ENCODE measurements at places on chromosomes 6 and 20.

DNA sequence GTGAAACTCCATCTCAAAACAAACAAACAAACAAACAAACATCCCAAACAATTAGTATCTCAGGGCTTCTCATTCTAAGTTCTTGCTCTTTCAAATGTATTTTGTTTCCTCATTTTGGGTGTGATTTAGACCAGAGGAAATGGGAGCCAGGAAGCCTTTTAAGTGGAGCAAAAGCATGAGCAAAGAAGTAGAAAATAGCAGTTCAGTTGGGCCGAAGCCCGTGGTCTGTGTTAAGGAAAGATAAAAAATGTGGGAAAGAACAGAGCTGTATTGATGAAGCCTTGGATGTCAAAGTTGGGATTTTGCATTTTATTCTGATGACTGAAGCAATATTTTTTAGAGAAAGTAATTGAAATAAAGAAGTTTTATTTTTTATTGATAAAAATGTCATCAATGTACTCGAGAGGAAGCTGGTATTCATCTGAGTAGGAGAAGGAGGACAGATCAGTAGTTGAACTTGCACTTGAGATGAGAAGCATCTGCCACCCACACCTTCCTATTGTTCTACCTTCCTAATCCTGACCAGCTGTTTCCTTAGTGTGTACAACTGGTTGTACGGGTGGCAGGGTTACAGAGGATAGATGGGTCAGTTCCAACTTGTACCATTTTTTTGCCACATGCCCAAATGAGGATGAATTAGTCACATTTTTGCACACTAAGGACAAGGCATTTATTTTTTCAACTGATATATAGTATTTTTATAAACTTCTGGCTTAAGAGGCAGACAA lies 56.1 kb downstream of the KIAA0408 start:
- no peak for DNase-seq

GRCh38 chr6:133100865-133101264 lies 140.3 kb upstream of the EYA4 start:
- DNase-seq: no peak

DNA sequence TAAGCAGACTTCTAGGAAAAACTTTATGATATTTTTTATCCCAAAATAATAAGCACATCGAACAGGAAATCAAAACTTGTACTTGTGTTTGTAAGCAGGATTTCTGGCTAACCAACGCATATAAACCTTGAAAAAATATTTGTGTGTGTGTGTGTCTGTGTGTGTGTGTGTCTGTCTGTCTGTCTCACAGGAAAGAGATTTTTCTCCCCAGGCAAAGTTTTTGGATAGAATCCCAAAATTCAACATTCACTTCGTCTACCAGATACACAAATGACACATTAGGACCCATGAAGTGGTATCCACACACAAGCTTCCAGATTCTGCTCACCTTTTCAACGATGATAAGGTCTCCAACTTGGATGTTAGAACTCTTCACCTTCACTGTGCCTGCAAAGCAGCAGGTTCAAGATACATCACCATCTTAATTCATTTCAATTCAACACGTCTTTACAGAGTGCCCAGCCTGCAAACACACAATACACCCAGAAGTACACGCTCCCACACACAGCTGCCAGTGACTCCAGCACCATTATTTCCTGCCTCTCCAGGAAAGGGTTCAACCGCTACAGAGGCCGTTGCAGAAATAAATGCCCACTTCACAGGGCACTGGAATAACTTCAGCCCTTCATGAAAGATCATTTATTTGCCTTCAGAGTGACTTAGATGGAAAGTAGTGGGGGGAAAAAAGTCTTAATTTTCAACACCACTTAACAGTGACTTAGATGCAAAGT lies 70.9 kb downstream of the ATP9A start:
- no peak for DNase-seq

GRCh38 chr6:91304521-91304920 lies 717.6 kb upstream of the MAP3K7 start:
- DNase-seq: no peak

GRCh38 chr6:106520711-106521401 lies 108.4 kb downstream of the RTN4IP1 start:
- DNase-seq: no peak

DNA sequence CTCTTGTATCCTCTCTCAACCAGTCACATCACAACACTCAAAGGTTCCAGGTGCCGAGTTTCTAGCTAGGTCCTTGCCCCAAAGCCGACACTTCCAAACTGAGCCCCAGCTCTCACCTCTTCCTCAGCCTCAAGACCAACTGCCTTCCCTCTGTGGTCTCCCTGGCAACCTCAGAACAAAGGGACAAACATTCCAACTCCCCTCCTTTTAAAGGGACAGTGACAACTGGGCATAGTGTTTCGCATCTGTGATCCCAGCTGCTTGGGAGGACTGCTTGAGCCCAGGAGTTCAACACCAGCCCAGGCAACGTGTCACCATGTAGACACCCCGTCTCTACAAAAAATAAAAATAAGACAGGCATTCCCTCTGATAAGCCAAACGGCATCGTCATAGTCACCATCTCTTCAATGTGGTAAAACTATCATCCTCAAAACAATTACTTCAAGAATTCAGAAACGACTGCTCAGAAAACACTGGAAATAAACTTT lies 11.3 kb downstream of the DIDO1 start:
- no peak for DNase-seq

DNA sequence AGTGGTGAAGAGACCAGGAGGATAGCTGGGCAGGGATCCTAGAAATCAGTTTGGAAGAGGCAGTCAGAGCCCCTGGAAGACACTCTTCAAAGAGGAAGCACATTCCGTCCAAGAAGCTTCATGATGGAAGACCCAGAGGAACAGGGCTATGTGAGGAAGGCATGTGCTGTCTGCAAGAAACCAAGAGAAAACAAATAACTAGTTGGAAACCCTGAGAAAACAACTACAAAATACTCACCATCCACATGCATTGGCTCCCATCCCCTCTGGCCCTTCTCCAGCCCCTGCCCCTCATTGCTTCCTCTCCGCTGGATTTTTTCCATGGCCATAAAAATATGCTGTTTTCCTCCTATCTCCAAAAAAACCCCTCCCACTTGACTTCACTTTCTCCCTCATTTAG lies 40.9 kb upstream of the SMOC2 start:
- DNase-seq: no peak

GRCh38 chr20:5686384-5687105 lies 63.7 kb upstream of the SHLD1 start:
- DNase-seq: no peak

DNA sequence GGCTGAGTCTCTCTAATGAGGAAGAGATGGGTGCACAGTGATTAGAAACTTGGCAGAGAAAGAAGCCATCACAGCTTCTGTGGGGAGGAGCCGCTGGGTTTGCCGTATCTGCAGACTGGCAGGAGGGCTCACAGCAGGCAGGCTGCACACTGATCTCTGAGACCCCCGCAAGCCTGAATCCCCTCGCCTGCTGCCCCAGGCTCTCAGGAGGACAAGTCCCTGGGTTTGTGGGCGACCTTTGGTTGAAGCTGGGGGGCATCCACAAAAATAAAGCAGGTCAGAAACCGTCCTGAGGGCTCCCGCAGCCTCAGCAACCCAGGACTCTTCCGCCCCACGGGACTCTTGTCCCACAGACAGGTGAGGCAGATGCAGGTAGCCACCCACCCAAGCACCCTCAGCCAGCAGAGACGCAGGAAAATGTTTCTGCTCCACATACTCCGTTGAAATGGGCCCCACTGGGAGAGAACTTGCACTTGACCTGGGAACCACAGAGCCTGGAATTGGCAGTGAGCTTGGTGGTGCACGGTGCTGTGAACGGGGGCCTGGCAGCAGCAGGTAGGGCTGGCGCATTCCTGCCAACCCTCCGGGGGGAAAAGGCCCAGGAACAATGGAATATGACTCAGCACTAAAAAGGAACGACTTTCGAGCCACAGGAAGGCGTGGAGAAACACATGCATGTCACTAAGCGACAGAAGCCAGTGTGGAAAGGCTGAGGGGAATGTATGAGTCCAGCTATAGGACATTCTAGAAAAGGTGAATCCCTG lies 89.9 kb downstream of the YTHDF1 start:
- DNase-seq: no peak

GRCh38 chr6:19613678-19614077 lies 223.5 kb upstream of the ID4 start:
- no peak for DNase-seq

- no peak for DNase-seq
Observed at GRCh38 chr6:135850882-135851281, 619 bp upstream of the PDE7B start.

- DNase-seq: peak; percentile 33
Observed at GRCh38 chr6:149028767-149029405, 282.1 kb downstream of the UST start.

DNA sequence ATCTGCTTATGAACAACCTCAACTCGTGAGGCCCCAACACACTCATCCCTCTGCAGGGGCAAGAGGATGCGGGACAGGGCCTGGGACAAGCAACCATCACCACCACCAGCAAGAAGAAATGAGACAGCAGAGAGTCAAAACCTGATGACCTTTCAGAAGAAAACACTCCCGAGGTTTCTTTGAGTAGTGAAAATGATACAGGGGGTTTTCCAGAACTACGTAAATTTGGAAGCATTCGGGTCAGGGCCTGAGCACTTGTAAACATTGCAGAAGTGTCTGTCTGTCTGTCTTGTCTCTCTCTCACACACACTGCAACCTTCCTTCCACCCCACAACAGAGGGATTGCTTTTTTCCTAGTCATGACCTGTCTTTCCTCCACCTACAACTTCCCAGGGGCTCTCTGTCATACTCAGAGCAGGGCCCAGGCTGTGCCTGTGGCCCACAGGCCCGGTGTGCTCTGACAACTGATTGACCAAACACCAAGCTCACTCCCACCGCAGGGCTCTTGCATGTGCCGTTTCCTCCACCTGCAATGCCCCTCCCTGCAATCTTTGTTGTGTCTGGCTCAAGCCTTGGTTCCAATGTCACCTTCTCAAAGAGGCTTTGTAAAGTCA lies 90.9 kb downstream of the BMP7 start:
- no peak for DNase-seq

DNA sequence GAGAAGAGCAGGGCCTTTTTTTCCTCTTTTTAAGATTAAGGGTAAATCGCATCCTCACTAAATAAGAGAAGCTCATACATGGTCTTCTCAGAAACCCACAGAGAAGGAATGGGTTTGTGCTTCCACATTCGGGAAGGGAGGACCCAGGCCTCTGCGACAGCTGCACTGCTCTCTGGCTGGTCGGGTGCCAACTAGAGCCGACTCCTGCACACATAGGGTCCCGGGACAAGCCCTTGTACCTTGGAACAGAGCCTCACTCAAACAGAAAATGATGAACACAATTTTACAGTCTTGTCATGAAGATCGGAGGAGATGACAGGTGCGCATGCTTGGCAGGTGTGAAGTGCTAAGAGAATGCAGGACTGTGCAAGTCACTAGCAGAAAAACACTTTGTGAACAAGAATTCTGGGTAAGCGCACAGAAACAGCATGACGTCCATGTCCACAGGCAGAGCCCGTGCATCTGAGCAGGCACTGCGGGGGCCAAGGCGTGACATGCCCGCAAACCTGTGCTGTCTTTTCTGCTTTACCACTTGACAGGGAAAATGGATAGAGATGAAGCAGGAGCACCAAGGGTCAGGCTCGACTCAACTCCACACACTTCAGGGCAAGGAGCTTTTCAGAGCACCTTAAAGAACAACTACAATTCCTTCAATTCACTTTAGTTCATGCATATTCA lies 101.0 kb upstream of the MPC1 start:
- DNase-seq: no peak

DNA sequence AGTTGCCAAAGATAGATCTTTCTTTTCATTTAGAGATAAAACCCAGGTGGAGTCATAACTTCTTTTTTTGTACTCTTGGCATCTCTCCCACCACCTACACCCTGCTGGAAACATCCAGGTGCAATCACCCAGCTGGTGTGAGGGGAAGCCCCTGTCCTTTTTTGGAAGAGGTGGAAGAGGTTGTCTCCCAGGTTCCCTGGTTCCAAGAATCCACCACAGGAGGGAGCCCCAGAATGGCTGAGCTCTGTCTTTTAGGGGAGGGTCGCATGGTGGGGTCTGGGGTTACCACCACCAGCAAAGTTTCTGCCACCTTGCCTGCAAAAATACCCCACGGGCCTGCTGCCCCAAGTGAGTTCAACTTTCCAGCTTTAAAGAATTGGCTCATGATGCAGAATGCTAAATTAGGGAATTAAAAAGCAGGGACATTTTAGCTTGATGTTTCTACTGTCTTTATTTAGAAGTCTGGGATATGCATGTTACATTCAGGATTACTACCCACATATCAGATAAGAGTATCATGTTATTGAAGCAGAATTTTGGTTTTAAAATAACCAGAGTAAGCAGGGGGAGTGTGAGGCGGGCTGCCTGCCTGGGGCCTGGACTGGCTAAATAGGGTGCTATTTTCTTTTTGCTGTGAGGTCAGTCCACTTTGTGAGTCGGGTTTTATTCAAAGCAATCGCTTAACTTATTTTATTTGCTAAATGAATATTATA lies 11.0 kb downstream of the SMOC2 start:
- DNase-seq: no peak

DNA sequence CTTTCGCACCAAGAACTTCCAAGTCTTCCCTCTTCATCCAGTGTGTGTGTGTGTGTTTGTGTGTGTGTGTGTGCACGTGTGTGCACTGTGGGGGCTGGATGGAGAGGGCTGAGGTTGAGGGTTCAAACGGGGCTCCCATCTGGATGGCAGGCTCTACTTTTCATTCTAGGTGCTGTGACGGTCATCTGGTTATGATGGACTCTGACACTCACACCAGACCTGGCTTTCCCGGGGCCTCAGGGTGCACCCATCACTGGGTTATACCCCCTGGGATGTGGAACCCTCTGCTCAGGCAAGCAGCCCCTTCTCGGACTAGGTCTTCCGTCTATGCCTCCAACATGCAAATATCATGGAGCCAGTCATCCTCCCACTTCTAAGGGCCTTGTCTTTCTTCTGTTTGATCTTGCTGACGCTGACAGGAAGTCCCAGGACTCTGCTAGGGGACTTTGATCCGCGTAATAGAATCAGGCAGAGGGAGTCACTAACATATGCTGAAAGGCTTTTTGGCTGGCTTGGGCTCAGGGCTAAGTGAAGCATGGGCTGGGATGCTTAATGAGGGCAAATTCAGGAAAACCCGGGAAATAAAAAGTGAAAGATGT lies 313.6 kb downstream of the CDC5L start:
- DNase-seq: no peak

GRCh38 chr20:33832103-33832804 lies 21.1 kb downstream of the CHMP4B start:
- no peak for DNase-seq

GRCh38 chr20:58577871-58578598 lies 62.8 kb upstream of the APCDD1L start:
- no peak for DNase-seq

All from NCI-H2081 treated with DMSO at 0.1 percent for 48 hours (cell line).